Nephron progenitor cell (in vitro differentiated cells): ENCODE measurements at places on chromosomes 3 and 15.
A peak's percentile ranks its signal among the peaks of the same experiment; 100 is the strongest.

DNA sequence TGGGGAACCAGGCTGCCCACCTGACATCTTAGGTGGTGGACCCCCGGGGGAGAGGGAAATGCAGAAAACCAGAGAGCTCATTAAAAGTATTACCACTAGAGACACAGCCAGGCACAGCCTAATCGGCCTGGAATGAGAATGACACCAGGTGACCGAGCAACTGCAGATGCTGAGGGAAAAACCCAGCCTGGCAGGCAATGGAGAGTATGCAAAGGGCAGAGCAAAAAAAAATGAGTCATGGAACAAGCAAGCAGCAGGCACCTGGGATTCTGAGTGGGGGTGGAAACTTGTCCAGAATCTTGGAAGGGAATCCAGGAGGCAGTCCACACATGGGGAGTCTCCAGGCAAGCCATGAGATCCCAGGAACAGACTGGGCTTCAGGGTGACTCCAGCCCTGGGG is 183.7 kb upstream of the LRRN1 start:
- no peak for DNase-seq

DNA sequence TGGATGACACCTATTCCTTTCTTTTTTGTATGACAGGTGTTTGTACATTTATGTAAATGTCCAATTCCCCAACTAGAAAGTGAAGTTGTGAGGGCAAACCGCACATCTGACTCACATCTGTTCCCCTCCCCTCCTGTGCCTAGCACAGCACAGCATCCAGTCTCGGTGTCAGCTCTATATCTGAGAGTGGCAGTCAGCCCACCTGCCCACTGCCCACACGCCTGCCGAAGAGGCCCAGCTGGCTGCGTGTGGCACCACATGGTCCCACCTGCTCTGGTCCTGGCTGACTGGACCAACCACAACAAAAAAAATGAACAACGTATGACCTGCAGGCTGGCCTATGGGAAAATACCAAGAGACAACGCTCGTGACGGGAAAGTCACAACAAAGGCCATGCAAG is 62.8 kb downstream of the XXYLT1 start:
- no peak for DNase-seq

- no peak for DNase-seq
Observed at GRCh38 chr3:51720292-51721061, 13.6 kb downstream of the GRM2 start.

- DNase-seq: no peak
Observed at GRCh38 chr15:67794832-67795574, 30.3 kb upstream of the SKOR1 start.

GRCh38 chr3:101902041-101902440 is 52.7 kb downstream of the NFKBIZ start:
- DNase-seq: no peak

- peak; percentile 90 for DNase-seq
Observed at GRCh38 chr3:9792405-9793160, at the start of the genes ARPC4 and TADA3. TSS of gene ARPC4 (plus strand) at chr3:9793082. CDS start at chr3:9793122, 40 bp downstream. TSS of gene TADA3 (minus strand) at chr3:9792473. CDS start at chr3:9791466, 1,007 bp downstream.

GRCh38 chr3:37375184-37376127 is 201.1 kb upstream of the LRRFIP2 start:
- DNase-seq: no peak

- no peak for DNase-seq
Observed at GRCh38 chr3:80785475-80785874, 976.0 kb downstream of the GBE1 start.

DNA sequence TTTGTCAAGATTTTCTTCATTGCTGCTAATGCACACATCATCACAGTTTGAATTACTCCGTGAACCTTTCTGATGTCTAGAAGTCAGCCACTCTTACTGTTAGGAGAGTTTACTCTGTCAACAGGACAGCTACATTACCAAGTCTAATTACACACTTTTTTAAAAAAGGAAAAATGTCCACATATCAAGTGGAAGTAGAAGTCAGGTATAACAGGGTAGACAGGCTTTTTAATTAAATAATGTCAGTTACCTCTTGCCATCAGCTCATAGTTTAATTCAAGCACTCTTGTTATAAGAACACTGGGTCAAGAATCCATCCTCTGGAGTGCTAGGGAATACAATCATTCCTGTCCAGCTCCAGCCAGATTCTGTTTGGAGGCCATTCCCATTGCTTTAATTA is 232.8 kb downstream of the TAFA4 start:
- DNase-seq: no peak

DNA sequence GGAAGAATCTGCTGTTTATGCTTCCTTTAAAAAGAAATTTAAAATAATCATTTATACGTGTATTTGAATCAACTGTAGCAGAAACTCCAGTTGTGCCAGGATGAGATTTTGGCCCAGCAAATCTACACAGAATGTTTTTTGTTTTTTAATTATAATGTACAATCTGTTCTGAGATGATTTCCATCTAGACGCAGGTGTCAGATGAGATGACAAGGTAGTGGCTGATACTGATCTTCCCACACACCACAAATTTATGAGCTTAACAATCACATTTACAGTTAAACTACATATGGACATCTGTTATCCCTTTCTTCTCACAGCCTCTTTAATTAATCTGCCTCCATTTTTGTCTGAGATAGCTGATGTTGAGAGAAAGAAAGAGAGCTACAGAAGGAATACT is 23.6 kb downstream of the DCLK3 start:
- no peak for DNase-seq

DNA sequence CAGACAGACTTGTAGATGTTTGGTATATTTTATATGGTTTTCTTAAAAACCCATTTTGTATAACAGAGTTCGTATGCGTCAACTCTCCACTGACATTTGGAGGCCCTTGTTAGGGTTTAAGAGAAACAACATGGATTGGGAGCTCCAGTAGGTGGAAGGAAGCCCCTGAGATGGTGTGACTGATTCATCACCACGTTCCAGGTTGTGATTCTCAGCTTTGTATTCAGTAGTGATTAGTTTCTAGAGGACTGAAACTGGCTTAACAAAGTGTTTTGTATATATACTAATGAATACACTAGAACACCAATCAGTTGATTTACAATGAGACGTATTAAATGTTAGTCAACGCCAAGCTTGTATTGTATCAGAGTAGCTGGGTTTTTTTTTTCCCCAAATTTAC is 33.9 kb downstream of the SNRK start:
- no peak for DNase-seq

DNA sequence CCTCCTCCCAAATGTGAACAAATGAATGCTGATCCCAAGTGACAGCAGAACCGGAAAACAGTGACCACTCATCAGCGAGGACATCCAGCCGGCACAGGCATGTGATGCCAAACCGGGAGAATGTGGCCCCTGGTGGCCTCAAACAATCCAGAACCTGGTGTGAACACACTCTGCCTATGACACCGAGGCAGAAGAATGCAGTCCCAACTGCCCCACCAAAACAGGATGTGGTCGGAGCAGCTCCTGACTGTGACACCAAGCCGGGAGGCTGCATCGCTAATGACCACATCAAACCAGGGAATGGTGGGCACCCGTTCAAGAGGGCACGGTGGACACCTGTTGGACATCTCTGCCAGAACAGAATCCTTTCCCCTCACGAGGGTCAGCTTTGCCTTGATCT is 15.4 kb downstream of the SCN5A start:
- no peak for DNase-seq

DNA sequence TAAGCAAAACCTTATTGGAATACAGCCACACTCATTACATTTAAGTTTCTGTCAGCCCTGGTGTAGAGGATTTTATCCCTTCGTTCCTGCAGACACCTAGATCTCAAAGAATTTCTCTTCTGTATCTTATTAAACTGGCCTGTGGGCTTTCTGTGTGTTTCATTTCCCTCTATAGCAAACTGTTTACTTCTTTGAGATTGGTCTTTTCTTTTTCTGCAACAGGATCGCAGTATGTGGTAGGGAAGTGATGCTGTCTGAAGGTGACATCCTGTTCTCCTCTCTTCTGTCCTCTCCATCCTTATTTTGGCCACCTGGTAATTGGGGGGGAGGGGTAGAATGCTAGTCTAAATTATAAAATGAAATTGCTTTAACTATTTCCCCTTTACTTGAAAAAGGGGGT is 25.5 kb downstream of the ATP1B3 start:
- DNase-seq: no peak

DNA sequence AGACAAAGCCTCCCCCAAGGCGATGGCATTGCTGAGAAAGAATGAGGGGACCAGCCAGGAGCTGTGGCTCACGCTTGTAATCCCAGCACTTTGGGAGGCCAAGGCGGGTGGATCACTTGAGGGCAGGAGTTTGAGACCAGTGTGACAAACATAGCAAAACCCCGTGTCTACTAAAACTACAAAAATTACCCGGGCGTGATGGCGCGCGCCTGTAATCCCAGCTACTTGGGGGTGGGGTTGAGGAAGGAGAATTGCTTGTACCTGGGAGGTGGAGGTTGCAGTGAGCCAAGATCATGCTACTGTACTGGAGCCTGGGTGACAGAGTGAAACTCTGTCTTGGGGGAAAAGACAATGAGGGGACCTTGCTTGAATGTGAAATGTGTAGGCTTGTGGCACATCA is 402.4 kb upstream of the C2CD4B start:
- no peak for DNase-seq

DNA sequence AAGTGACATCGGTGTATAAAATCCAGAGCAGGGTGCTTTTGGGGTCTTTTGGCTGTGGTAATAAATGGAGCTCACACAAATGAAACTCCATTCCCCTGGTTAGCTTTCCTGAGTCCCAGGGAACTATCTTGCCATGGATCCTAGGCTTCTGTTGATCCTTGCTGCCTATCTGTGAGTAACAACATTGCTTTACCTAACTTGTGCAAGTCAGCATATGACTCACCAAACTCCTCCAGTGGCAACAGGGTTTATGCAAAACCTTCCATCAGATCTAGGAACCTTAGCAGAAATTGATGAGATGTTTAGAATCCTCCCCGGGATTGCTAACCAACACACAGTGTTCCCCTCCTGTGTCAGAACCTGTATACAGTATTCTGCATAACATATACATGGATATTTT is 105.4 kb downstream of the SCAPER start:
- DNase-seq: no peak

GRCh38 chr15:78105476-78106241 is 13.3 kb downstream of the SH2D7 start:
- no peak for DNase-seq

DNA sequence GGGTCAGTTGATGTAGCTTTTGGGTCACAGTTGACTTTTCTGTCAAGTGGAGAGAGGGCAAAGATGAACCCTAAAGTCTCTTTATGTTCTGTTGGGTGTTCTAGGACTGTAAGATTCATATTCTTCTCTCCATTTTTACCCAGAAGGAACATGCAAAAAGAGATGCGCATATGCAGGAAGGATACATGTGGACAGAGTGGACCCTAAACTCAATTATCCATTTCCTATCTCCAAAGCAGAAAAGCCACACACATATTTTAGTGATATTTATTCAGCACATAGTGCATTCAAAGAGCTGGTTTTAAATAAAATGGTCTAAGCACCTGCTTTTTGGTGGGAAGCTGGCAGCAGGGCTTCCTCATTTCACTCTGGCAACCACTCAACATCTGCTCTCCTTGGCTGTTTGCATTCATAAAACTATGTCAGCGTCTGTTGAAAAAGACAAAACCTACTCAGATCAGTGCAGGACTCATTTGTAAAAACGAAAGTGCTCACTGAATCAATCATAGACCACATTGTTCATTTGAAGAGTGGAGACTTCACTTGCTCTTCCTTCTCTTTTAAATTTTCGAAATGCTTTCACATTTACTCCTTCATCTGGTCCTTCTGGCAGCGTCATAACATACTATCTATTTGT is 96.6 kb downstream of the SEMA6D start:
- no peak for DNase-seq

- peak; percentile 10 for DNase-seq
Observed at GRCh38 chr3:189806171-189806951, 175.2 kb downstream of the TP63 start.

DNA sequence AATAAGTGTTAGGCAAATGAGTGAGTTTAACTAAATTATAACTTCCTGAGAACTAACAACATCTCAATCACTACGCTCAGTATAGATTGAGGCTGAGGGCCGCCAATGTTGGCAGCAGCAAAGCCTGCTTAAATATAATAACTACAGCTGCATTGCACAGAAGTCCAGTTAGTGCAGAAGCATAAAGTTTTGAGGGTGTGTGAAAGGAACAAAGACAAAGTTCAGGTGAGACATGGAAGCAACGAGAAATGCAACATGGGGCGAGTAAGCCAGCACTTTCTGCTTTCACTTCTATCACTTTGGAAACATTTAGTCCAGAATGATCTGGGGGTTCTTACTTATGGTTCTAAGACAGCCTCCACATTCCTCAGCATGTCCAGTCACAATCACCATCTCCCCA is 1052.3 kb upstream of the CFAP20DC start:
- DNase-seq: no peak

GRCh38 chr3:182424006-182424405 is 369.3 kb upstream of the ATP11B start:
- DNase-seq: no peak

GRCh38 chr3:179265875-179266274 is 15.0 kb upstream of the KCNMB3 start:
- DNase-seq: no peak

GRCh38 chr15:44541282-44541958 is 4.5 kb downstream of the EIF3J start:
- DNase-seq: no peak

DNA sequence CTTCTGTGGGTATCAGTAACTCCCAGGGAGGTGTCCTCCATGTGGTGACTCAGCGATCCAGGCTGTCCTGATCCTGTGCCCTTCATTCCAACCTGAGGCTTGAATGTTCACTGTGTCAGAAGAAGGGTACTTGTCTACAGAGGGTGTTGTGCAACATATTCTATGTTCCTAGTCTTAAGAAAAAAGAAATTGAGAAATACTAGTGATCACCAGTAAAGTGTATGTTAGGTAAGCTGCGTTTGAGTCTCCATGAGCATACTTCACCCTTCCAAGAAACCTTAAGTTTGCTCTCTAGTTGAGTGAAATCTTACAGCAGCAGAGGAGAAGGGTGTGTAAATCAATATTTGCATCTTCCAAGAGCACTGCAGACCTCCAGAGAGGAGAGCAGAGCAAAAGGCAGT is 122.2 kb upstream of the SLC24A5 start:
- no peak for DNase-seq
